ENCODE measurements at places on chromosomes 6 and 20. TPM values are rescaled to one million over a fixed set of nuclear protein-coding genes. Genes with fewer than 3 reads are reported as not detected.

DNA sequence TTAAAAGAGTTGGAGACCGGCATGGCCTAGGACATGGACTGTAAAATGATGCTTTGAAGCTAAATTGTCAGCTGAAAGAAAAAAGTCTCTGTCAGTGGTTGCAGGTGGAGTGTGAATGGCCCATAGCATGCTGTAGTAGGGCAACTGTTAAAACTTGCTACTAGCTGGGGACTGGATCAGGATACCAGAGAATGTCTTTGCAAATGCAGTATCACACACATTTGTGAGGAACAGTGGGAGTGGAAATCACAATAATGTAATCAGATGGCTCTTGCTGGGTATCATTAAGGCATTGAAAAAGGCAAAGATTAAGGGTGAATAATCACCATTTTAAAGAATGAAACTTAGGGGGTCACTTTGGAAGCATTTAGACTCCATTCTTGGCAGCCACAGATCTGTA lies 737.9 kb downstream of the EYS start:
- DNase-seq: no peak

DNA sequence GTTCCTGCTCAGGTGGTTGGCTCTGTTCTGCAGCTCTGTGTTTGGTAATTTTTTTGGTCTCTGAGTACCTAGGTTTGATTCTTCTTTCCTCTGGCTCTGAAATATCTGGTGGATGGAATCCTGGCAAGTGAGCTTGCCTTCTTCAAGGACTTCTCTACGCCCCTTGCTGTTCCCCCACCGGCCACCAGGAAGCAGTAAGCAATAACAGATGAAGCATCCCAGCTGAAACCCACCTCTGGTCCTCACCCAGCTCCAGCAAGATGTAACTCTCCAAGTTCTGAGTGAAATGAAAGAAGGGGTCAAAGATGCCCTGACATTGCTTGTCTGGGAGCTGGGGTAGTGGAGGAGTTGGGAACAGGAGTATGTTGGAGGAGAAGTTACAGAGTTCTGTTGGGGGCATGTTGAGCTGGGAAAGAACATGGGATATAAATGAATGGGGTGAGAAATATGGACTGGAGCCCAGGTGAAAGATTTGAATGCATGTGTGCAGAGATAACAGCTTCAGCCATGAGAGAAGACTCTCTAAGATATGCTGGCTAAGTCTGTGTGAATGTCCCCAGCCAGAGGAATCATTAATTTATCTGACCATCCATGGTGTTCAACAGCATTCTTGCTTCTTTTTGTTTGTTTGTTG lies 51.3 kb upstream of the GLP1R start:
- peak; percentile 19 for DNase-seq

COL19A1 gene
- total RNA-seq: 1.1 TPM

ORC3 gene
- total RNA-seq: 11.3 TPM

- DNase-seq: peak; percentile 42
Observed at GRCh38 chr6:166621114-166621540, 5.9 kb downstream of the RPS6KA2 start.

VSX1 gene
- not detected for total RNA-seq

SLC26A8 gene
- total RNA-seq: 0.18 TPM

GRCh38 chr20:63950701-63951397 lies 5.4 kb downstream of the UCKL1 start:
- no peak for DNase-seq

- DNase-seq: no peak
Observed at GRCh38 chr20:49346682-49347081, 68.8 kb upstream of the ZNFX1 start.

SLC17A9 gene
- 28.1 TPM for total RNA-seq

GRCh38 chr6:147204843-147205311 lies 660 bp downstream of the STXBP5 start:
- no peak for DNase-seq

- no peak for DNase-seq
Observed at GRCh38 chr6:158095031-158095430, 73.0 kb downstream of the SERAC1 start.

- DNase-seq: no peak
Observed at GRCh38 chr20:19944772-19945459, 72.2 kb upstream of the NAA20 start.

SLPI gene
- total RNA-seq: 47.4 TPM

- no peak for DNase-seq
Observed at GRCh38 chr6:162219266-162219665, 508.3 kb downstream of the PRKN start.

DNA sequence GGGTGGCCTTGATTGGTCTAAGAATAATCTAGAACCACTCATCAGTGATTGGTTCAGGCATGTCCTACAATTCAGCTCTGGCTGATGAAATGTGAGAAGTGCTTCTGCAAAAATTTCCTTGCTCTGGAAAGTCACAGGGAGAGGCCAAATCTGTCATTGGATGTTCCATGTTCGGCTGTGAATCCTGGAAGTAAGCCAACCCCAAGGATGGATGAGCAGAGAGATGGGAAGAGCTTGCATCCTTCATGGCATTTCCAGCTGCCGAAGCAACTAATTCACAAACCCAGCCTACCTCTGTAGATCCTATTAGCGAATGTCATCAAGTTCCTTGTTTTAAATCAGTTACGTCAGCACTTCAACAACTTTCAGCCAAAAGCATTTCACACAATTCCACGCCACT lies 187.2 kb upstream of the SOX4 start:
- no peak for DNase-seq
